ENCODE measurements at places on chromosomes 4 and X.

DNA sequence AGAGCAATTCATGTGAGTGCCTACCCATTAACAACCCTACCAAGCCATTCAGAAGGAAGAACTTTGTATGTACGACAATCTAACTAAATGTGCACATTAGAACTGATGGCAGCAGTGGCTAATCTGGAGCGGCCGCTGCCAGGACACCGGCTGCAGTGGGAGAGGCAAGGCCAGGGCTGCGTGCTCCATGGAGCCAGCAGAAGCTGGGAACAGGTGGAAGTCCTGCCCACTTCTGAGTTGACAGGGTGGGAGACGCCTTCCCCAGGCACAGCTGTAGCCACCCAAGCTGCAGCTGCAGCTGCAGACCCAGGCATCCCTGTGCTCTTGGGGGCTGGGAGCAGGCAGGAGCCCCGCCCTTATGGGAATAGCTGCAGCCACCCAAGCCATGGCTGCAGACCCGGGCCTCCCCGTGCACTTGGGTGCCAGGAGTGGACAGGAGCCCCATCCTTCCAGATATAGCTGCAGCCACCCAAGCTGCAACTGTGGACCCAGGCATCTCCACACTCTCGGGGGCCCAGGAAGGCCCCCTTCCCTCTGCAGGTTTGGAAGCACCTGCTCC is 79.1 kb upstream of the DDX60 start:
- DNase-seq, result no peak

DNA sequence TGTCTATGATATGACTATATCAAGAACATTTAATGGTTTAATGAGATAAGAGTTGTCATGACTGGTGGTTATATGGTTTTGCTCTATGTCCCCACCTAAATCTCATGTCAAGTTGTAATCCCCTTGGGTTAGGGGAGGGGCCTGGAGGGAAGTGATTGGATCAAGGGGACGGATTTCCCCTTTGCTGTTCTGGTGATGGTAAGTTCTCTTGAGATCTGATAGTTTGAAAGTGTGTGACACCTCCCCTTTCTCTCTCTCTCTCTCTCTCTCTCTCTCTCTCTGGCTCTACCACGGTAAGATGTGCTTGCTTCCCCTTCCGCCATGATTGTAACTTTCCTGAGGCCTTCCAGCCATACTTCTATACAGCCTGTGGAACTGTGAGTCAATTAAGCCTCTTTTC is 803.4 kb downstream of the TRIML1 start:
- DNase-seq, result no peak

DNA sequence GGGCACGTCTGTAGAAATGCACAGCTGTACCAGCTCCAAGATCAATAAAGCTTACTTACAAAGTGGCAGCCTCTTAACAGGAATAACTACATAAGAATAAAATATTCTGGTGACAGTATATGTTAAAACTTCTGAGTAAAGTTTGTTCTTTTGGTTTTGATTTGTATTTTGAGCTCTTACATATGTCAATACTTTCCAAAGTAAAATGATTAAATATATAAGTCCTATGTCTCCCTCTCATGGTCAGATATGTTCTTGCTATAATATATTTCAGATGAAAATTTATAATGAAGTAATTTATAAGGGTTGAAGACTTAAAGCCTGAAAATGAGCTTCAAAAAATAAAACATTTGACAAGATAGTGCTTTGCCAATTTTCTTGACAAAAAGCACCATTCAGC is 254.4 kb downstream of the NPFFR2 start:
- no peak for DNase-seq

- DNase-seq, result no peak
These were observed 276.0 kb upstream of the FAT1 start for GRCh38 chr4:186999686-187000085.

DNA sequence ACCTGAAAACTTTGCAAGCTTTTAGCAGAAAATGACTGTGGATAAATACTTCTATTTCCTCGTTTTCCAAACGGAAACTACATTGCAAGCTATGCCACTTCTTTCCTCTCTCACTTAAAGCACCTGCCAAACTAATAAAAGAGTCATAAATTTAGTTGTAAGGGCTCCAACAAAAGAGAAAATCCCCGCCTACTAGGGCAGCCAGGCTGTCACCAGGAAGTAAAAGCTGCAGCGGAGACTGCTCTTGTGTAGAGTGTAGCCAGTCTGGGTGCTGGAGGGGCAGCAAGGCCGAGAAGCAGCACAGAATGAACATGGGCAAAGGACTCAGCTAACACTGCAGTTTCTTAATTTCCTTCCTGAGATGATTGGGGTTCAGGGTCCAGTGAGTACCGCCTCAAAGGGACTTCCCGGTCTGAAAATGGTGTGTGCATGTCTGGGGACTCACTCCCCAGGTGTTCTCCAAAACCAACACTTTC is 89.3 kb upstream of the MAML3 start:
- no peak for DNase-seq

GRCh38 chr4:118948545-118949144 is 60.0 kb downstream of the SYNPO2 start:
- no peak for DNase-seq

DNA sequence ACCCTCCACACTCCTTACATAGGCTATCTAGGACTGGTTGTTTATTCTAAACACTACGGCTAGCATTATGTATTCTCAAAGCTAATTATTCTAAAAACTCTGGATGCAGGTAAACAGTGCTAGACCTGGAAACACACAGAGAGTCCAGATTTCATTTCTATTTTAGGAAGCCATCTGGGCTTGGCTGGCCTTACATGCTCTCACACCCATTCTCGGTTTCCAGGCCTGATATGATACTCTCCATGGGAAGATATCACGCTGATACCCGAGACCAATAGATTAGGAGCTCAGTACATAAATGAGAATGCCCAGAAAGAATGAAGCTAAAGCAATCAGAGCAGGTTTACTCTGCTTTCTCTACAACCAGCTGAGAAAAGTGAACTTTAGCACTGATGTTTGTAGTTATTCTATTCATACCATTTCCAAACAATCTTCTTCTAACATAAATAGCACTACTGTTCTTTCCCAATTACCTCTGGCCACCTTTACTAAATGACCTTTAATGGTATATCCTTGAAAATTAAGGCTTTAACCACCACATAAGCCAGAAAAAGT is 973.3 kb downstream of the PCDH18 start:
- no peak for DNase-seq

DNA sequence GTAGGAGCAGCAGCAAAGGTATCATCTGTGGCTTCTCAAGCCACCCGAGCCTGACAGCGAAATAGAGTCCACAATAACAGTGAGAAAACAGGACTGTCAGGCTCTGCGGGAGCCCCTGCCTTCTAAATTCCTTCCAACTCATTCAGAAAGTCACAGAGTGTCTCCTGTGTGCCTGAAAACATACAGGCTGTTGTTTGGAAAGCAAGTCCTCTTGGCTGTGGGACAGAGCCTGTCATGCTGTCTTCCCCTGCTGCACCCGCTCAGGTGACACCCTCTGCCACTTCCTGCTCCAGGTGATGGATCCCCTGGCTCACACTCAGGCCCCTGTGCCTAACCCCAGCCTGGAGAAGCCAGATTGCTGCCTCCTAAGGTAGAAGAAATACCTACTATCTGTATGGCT is 152.3 kb downstream of the RAB28 start:
- no peak for DNase-seq

GRCh38 chr4:69858690-69859089 is 1.3 kb downstream of the SULT1E1 start:
- DNase-seq, result no peak

DNA sequence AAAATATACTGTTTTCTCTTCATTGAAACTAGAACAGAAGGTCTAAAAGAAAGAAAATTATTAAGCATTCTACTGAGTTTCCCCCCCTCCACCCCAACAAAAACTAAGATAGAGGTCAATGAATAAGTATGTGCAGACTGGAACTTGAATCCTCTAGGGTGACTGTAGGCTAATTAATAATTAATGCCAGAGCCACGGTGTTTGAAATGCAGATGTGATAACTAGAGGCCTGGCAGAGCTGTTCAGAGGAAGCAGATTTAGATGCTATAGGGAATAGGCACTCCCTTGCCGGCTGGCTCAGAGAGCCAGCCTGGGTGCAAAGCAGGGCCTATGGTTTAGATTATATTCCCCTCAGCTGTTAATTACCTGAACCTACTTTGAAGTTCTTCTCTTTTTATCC is 12.2 kb upstream of the POU3F4 start:
- no peak for DNase-seq

DNA sequence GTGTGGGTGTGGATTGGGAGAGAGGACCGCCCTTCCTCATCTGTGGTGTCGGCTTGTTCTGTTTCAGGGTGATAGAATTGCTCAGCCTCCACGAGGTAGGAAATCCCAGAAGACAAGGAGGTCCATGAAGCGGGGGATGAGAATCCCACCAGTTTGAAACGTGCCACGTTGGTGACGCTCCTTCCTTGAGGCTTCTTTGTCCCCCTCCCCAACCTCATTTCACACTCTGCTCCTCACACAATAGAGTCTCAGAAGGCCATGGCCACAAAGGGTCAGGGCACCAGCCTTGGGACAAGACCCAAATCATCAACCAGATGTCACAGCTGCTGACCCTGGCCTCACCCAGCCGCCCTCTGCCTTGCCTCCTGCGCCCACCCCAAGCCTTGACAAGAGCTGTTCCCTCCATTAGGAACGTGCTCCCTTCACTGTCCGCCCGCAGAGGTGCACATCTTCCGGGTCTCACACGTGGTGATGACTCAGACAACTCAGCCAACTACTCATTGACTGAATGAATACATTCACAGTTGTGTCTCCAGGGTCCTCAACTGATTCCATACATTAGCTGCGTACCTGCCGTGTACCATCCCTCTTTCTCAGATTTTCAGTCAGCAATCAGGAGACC is 18.3 kb downstream of the BLOC1S4 start:
- no peak for DNase-seq

- no peak for DNase-seq
These were observed 19.6 kb downstream of the ACSL1 start for GRCh38 chr4:184806229-184806550.

GRCh38 chrX:134718966-134719317 is 60.7 kb upstream of the PLAC1 start:
- no peak for DNase-seq

GRCh38 chr4:2651998-2652397 is 104.1 kb downstream of the TNIP2 start:
- DNase-seq, result no peak

DNA sequence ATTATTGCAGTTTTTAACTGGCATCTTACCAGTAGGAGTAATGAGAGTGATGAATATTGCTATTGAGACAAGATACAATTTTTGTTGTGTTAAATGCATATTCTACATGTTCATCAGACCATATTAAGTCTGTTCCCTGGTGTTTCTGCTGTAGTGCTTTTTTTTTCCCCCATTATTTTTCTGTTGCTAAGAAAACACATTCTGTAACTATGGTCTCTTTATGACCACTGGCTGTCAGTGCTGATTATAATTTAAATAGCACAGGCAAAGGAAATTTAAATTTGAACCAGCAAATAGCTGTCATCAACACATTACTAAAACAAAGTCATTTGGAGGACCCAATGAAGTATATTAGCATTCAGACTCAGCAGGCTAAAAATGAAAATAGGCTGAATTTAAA is 98.3 kb upstream of the ANKRD50 start:
- no peak for DNase-seq

- no peak for DNase-seq
These were observed 375.2 kb downstream of the GALNTL6 start for GRCh38 chr4:172188248-172188988.

GRCh38 chrX:132367984-132368383 is 120.9 kb downstream of the MBNL3 start:
- DNase-seq, result no peak

DNA sequence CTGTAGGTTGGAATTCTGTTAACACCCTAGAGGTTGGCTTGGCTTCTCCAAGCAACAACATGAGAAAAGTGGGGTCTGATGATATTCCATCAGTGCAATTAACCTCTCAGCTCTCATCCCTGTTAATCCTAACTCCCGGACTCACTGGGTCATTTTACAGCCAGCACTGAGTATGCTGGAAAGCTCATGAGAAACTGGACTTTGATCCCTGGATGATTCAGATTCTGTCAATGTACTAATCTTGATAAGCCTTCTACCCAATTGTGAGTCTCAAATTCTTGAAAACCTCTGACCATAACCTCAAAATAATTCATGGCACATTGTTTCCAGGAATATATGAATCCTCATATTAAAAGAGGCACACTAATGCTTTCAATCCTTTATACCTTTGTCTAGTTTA is 244.3 kb upstream of the DCAF8L1 start:
- DNase-seq, result no peak

DNA sequence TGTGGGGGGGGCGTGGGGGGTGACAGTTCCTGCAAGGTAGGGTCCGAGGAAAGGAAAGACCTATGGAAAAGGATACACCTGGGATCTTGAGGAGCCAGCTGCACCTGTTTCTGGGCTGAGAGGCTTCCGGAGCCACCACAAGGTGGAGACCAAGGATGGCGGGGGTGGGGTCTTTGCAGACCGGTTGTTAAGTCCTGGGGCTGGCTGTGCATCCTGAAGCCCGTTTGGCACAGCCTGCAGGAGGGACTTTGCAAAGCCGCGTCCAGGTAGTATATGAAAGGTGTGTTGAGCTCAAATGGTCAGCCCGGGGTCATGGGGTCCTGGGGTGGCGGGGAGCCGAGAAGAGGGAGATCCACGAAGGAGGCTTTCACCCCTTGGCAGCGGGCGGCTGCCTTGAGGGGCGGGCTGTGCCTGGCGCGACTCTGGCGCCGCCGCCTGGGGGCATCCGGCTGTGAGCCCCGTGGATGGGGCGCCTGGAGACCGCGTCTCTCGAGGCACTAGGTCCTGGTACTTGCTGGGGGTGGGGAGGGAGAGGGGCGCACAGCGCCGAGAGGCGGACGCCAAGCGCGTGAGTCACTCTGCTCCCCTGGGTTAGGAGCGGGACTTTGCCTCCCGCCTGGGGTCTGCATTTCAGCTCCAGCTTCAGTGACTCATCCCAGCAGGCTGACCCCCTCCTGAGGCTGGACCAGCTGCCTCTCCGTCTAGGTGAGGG is 58.2 kb upstream of the DYNLT3 start:
- peak; percentile 25 for DNase-seq

- no peak for DNase-seq
These were observed 2184.4 kb upstream of the AGA start for GRCh38 chr4:179626687-179627086.

DNA sequence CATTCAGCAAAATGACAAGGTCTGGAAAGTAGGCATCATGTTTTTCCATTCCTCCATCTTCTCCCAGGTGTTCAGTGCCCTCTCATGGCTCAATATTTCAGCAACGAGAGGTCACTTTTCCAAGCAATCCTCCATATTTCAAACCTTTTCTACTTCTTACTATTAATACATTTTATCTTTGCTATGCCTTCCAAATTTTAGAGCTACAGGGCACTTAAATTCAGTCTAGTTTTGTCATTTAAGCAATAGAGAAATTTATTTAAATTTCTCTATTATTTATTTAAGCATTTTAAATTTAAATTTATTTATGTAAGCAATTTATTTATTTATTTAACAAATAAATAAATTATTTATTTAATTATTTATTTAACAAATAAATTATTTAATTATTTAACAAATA is 305.1 kb upstream of the ANXA10 start:
- DNase-seq, result no peak

DNA sequence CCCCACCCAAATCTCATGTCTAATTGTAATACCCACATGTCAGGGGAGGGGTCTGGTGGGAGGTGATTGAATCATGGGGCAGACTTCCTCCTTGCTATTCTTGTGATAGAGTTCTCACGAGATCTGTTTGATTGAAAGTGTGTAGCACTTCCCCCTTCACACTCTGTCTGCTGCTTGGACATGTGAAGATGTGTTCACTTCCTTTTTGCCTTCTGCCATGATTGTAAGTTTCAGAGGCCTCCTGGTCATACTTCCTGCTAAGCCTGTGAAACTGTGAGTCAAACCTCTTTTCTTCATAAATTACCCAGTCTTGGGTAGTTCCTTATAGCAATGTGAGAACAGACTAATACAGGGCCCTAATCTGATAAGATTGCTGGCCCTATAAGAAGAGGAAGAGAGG is 1514.8 kb downstream of the RPA4 start:
- DNase-seq, result no peak

Data from dorsolateral prefrontal cortex (tissue), 122 donors.